ENCODE measurements at places on chromosomes 6 and 20.

DNA sequence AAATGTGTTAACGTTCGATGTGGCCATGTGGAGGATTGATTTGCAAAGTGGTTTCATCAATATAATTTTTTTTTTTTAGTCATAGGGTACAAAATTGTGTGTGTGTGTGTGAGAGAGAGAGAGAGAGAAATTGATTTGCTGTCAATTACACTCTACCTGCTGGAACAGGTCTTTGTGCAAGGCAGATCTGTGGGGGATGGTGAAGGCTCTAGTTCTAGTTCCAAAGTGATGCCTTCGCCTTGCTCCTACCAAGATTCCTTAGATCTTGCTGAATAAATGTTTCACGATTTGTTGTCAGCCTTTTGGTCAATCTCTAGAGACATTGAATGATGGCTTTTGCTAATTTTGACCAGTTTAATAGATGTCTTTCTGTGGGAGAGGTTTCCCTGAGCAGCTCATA is 64.8 kb downstream of the SERAC1 start:
- DNase-seq: no peak

DNA sequence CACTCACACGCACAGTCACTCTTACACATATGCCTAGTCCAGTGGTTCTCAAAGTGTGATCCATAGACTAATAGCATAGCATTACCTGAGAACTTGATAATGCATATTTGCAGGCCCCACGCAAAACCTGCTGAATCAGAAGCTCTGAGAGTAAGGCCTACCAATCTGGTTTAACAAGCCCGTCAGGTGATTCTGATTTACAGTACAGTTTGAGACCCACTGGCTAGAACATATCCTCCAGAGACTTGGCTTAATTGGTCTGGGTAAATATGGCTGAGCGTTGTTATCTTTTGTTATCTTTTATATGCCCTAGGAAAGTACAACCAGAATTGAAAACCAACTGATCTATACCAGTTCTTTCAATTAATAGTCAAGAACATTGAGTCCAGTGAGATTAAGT is 9.6 kb downstream of the TSPYL4 start:
- DNase-seq: no peak

- no peak for DNase-seq
These were observed 131.4 kb downstream of the MMS22L start for GRCh38 chr6:97151601-97152000.

- DNase-seq: no peak
These were observed 131.4 kb downstream of the SULF2 start for GRCh38 chr20:47653869-47654268.

DNA sequence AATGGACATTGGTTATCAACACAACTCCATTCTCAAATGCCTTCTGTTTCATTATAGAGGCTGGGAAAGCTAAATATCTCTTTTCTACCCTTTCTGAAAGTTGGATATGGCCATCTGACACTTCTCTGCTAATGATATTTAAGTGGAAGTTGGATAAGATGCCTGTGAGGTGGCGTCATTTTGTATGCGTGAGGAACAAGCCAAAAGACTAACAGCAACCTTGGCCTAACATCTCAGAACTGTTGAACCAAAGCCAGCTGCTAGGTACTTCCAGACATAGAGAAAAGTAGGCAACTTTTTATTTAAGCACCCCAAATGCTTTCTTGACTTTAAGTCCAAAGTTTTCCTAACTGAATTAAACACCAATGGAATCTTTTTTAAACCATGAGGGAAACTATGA is 708.4 kb downstream of the CD109 start:
- DNase-seq: no peak

DNA sequence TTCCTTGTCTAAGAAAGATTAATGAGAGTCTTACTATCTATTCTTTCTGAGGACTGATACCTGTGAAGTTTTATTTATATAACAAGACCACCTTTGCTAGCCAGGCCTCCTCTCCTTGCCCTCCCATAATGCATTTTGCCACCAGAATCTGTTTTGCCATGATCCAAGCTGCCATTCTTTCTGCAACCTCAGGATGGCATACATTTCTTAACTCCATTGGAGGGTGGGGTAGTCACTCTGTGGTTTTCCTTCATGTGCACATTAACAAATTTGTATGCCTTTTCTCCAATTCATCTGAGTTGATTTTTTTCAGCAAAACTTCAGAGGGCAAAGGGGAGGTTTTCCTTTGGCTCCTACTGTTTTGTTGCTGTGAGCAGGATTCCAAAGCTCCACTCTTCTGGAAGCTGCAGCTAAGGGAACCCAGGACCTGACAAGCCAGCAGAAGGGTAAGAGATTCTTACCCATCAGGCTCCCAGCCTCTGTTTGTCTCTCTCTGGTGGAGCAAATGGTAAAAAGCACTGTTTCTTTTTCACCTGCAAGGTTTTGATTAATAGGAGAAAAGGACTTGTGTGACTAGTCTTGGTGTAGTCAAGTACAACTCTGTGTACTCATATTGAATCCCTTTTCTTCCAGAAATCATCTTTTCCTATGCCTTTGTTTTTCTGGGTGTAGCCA is 26.2 kb upstream of the ENPP4 start:
- DNase-seq: no peak

DNA sequence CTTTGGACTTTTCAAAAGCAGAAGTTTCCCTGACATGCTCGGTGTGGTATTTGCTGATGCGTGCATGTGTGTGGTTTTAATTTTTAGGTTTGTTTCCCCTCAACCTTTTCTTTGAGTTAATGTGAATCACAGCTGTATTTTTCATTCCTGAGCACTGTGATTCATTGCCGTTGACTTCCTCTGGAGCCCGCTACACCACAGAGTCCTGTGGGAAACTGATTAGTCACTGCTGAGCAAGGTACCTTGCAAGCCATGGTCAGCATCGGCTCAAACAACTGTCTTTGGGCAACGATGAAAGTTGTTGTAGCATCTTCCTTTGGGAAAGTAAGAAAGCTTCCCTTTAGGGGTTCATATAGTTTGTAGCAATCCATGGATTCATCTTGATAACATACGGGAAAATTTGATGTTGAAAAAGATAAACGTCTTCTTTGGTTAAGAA is 57.5 kb downstream of the RIN2 start:
- no peak for DNase-seq

DNA sequence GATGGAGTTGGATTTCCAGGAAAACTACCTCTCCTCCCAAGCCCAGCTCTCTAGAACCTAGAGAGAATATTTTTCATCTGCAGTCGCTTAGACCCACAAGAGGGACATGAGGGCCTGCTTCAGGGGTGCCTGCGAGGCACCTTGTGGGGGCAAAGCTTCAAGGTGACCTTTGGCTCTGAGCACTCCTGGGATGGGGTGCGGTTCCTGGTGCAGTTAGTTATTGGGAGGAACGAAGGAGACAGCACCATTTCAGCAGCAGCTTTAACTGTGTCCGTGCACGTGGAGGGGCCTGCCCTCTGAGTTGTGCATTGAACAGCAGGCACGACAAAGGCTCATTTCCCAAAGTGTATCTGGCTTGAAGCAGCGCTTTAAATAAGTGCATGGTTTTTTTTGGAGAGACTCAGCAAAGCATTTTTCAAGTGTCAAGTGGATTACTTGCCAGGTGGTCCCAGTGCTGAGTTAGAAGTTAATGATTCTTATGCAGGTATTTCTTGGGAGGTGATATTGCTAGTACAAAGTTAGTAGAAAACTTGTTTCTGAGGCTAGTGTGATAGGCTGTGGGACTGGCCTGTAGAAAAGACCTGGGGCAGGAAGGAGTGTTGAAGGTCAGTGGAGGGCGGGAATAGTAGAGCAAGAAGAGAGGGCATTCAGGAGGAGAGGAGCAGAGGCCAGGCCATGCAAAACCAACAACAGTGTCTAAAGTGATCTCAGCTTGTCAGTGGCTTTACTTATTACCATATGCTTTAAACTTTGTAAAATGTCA is 3.8 kb downstream of the IGF2R start:
- DNase-seq: no peak

DNA sequence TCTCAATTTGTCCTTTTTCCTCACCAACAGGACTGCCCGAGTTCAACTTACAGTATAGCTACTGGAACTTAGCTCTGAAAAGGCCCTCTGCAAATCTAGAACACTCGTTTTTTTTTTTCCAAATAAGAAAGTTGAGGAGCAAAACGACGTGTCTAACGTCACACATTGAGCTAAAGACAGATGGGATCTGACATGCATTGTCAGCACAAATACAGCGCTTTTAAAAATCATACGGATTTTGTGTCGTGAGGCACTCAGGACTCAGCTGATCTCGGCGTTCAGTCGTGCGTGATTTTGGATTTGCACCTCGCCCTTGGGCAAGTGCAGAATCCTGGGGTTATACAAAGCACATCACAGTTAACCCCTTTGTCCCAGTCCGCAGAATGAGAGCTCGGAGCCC is 94.7 kb upstream of the ZNF322 start:
- DNase-seq: no peak

GRCh38 chr20:35359335-35359950 is 52.3 kb downstream of the UQCC1 start:
- no peak for DNase-seq

GRCh38 chr6:118371955-118372354 is 176.1 kb upstream of the PLN start:
- no peak for DNase-seq

- DNase-seq: no peak
These were observed 48.9 kb upstream of the EZR start for GRCh38 chr6:158868122-158868480.

DNA sequence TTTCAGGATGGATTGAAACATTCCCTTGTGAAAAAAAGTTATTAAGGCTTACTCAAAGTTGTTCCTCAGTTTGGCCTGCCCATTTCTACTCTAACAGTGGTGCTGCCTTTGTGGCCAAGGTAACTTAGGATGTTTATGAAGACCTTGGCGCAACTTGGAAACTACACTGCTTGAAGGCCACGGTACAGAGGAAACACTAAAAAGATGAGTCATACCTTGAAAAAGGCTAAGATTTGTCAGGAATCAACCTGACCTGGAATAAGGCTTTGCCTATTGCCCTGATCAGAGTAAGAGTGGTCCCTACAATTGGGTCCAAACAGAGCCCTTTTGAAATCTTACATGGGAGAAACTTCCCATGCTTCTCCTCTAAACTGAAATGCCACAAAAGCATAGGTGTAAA is 119.9 kb upstream of the MOCS1 start:
- DNase-seq: no peak

- no peak for DNase-seq
These were observed 31.0 kb upstream of the FBXO30 start for GRCh38 chr6:145845557-145845956.

GRCh38 chr6:16998461-16998860 is 103.4 kb upstream of the STMND1 start:
- no peak for DNase-seq
